Esophagus squamous epithelium (tissue), 5 donors: ENCODE measurements at places on chromosomes 5 and 9.

- DNase-seq = no peak
Measured at GRCh38 chr5:3662344-3662743, 66.7 kb downstream of the IRX1 start.

DNA sequence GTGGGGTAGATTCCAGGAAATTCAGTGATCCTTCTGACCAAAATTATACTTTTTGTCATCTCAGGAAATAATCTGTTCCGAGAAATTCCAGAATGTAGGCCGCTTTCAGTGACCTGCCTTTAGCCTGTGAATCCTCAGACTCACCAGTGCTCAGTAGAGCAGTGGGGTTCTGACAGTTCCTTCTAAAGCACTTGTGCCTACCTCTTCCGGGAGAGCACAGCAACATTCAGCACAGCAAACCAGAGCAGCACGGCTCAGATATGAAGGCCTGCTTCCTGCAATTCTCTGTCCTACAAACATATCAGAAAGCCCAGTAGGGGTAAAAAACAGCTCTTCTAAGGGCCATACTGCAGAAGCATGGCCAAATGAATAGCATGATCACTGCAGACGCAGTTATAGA lies 15.0 kb downstream of the FANCC start:
- DNase-seq = no peak

GRCh38 chr9:22813529-22813928 lies 366.9 kb downstream of the DMRTA1 start:
- DNase-seq = no peak

DNA sequence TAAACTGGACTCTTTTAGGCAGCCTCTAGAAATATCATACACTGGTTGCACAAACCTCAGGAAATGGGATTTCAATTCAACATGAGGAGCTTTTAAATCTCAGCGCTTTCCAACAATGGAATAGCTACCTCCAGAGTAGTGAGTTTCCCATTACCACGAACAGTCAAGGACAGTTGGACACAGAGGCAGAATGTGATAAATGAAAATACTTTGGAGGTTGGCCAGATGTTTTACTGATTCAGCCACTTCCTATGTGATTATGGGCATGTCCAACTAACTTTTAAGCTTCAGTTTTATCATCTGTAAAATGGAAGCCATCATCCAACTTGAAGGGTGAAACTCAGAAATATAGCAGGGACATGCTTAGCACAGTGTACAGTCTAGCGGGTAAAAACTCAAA lies 2.1 kb downstream of the FBXW2 start:
- no peak for DNase-seq

GRCh38 chr5:131096774-131097710 lies 68.0 kb downstream of the HINT1 start:
- DNase-seq = no peak

DNA sequence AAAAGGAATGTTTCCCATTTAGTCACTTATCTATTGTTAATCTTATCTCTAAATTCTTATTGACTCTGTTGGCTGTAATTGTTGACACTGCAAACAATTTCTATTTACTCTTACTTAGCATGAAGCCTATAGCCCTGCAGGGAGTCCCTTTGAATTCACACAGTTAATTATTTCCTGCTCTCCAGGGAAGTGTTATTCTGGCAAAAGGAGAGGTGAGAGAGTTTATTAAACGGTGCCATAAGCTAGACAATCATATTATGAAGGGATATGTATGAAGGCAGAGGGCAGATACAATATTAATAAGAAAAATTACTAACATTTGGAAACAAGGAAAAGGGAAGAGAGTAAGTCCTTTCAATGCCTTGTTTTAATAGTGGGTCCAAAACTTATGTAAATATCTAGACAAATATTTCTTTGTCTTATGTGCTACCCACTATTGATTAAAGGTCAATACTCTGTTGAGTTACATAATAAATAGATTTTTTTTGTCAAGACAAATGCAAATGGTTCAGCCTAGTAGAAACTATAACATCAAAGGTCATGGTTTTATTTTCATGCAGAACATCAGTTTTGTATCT lies 107.1 kb downstream of the CDH18 start:
- no peak for DNase-seq

GRCh38 chr9:37531699-37532098 lies 44.5 kb downstream of the FBXO10 start:
- no peak for DNase-seq

- no peak for DNase-seq
Measured at GRCh38 chr5:76389513-76390154, 13.5 kb upstream of the IQGAP2 start.

- DNase-seq = no peak
Measured at GRCh38 chr5:143759396-143760130, 52.4 kb upstream of the HMHB1 start.

- DNase-seq = no peak
Measured at GRCh38 chr5:14204785-14205321, 61.7 kb downstream of the TRIO start.

DNA sequence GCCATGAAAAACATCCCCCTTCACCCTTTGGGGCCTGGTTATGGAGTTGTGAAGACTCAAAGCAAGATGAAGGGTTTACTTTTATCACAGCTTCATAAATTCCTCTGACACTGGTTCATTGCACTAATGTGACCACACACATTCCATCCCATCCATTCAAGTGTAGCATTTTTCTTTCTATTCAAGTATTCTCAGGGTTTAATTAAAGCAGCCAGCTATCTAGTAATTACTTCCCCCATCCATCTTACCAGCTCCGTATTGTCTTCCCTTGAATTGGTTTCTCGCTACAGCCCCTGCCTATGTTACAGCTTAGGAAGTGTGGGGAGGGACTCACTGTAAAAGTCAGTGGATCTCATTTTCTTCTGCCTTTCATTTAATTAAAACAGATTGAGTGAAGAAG lies 387.0 kb upstream of the RFX3 start:
- no peak for DNase-seq

DNA sequence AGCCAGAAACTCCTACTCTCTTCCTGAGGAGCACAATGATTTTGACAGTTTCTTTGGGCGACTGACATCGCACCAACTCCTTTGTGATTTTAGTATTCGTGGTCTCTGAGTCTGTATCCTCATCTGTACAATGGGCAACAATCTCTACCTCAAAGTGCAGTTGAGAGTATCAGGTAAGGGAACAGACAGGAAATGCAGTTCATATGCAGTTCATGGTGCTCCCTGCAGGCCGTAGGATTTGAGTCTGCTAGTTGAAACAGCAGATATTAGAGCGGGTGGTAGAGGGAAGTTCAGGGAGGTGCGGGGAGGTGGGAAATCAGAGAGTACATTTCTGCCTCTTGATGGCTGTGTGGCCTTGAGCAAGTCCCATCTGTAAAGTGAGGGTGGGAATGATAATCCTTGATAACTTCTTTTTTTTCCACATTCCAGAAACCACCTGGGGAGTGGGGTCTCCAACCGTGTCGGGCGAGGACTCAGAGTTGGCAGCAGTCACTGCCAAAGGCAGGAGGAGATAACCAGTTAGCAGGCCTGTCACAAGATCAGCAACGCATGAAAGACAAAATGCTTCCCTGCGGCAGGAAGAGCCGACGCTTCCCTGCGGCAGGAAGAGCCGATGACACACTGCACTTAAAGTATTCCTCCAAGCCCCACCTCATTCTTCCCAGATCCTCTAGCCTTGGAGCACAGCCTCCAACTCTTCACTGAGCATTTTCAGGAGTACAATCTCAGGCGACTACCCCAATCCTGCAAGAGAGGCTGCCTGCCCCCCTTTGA lies 6.0 kb upstream of the NEK6 start:
- no peak for DNase-seq

DNA sequence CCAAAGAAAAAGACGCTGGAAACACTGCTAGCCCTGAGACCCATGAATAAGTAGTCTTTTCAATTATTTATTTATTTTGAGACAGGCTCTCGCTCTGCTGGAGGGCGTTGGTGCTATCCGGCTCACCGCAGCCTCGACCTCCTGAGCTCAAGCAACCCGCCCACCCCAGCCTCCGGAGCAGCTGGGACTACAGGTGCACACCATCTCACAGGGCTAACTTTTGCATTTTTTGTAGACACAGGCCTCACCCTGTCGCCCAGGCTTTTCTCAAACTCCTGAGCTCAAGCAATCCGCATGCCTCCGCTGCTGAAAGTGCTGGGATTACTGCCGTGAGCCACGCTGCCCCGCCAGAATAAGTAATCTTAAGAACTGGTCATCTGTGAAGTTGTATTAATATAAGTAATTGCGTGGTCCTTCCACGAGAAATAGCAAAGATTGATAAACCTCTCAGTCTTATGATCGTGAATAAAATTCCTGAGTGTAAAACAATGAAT lies 1.6 kb downstream of the ANXA2R start:
- no peak for DNase-seq

DNA sequence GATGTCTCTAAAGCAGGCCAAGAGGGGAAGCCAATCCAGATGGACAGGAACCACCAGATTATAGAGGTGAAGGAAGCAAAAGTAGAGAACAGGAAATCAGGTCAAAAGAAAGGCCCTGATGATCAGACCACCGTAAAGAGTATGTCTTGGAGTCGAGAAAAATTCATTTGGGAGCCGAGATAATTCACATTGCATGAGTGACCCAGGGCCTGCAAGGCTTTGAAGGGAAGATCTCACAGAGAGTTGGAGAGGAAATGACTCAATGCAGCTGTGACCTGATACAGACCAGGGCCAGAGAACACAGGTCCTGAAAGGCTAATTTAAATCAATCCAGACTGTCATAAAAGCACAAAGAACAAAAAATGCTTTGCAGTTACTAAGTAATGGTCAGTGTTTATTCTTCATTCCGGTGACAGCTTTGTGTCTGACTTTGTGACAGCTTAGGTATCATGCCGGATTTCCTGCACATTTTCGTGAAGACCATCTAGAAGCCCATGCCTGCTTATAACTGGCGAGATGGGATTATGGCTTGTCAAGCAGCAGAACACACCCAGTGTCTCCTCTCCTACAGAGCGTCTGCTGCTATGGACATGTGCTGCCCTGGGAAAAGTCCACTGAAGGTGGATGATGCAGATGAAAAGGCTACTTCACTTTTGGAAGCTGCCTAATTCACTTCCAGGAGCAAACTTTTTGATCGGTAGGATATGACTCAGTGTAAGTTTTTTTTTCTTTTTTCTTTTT lies 5.8 kb upstream of the ACTBL2 start:
- DNase-seq = no peak

- DNase-seq = no peak
Measured at GRCh38 chr5:17379100-17379951, 118.7 kb upstream of the TAF11L2 start.

DNA sequence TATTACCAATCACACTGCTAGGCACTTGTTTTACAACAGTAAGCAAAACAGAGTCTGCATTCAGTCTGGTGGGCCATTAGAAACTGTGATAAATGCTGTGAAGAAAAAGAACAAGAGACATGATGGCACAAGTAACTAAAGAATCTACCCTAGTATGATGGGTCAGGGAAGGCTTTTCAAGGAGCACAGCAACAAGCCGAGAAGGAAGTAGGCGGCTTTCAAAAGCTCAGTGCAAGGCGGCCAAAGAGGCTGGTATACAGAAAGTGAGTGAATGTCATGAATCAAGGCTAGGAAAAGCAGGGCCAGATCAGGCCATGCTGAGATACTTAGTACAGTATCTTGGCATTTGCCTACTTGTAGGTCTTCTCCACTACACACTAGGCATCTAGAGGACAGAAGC lies 76.4 kb downstream of the ECPAS start:
- no peak for DNase-seq

GRCh38 chr9:18722882-18723281 lies 248.9 kb downstream of the ADAMTSL1 start:
- no peak for DNase-seq

DNA sequence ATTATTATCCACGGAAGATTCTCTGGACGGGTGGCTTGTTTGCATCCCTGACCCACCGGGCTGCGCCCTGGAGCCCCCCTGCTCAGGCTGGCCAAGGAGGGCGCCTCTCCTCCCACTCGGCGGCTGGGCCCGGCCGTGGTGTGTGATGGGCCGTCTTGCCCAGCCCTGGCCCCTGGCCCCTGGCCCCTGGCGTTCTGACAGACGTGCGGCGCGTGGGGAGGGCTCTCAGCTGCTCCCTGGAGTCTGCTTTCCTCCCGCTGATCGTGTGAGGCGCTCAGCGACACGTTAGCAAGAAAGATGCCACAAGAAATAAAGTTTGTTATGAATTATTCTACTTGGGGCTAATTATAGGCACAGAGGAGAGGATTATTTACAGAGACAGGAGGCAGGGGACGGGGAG lies 33.3 kb downstream of the UNC5A start:
- no peak for DNase-seq

DNA sequence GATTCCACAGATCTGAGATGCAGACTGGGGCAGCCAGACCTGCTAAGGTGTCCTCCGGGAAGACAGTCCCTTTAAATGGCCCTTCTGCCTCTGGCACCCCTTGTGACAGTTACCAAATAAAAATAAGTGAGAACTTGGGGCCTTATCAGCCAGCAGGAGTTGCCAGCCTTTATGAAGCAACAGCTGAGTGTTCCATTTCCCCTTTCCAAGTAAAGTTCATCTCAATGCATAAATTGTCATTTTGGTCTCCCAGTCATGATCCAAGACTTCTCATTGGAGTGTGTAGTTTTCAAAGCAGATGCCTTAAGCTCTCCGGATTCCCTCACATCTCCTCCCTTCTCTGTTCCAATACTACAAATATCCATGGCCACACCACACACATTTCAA lies 4.1 kb downstream of the PTCH1 start:
- DNase-seq = no peak

GRCh38 chr5:173229966-173230689 lies 4.9 kb downstream of the NKX2-5 start:
- no peak for DNase-seq

DNA sequence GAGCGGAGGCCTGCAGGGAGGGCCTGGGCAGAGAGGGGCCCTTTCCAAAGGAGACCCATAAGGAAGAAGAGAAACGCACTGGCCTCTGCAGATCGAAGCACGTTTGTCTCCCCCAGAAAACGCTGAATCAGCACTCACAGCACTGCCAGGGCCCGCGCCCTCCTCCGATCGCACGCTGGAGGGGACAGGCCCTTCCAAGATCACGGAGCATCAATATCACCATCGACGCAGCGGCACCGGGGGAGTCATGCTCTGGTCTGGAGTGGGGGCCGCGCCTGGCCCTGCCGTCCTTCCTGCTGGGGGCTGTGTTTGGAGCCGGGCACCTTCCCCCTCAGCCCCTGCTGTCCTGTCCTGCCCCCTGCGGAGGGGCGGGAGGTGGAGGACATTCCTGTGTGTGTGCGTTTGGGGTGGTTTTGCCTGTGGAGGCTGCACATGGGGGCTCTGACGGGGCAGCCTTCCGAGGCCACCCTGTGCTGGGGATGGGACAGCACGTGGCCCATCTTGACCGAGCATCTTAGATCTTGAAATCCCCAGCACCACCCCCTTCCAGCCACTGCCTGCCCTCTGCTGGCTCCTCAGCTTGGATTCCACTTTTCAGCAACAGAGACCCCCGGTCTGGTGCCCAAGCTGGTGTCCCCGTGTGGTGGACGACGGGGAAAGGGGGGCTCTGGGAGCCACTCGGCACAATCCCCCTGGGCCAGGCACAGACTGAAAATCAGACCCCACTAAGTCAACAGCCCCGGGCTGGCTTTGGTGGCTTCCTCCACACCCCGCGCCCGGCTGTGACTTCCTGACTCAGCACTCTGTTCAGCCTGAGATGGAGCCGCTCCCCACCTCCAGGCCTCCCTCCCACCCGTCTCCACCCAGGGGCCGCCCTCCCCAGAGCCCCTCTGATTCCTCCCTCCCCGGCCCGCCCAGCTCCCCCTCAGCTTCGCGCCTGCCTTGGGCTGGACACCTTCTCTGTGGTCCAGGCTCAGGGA lies 8.3 kb downstream of the TMEM250 start:
- no peak for DNase-seq

GRCh38 chr9:7369384-7369821 lies 430.2 kb downstream of the DMAC1 start:
- no peak for DNase-seq
